Effector CD8-positive, alpha-beta T cell (primary cell): ENCODE measurements at places on chromosomes 4 and X.

- DNase-seq: no peak
Observed at GRCh38 chr4:84500386-84501201, 1.5 kb upstream of the NKX6-1 start.

DNA sequence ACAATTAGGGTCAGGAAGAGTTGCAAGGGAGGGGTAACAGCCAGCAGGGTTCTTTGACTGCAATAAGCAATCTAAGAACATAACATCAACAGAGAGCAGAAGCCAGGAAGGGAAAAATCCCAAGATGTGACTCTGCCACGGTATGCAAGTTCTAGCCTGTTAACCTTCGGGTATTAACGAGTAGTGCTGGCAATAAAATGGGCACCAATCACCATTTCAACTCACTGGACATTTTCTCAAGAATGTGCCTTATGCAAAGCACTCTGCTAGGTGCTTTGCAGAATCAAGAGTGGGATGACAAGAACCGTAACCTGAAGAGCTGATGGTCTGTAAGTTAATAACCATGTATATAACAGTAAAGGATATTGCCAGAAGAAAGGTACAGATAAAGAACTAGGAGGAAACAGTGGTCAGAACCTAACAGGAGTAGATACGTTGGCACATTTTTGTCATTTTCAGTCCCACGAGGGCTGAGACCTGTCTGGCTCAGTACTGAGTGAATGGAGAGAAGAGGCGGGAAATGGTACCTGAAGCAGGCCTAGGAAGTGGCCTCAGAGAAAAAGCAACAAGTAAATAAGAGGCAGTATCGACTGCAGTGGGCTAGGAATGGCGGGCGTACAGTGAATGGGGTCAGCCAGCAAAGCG is 2.7 kb downstream of the ELOVL6 start:
- no peak for DNase-seq

DNA sequence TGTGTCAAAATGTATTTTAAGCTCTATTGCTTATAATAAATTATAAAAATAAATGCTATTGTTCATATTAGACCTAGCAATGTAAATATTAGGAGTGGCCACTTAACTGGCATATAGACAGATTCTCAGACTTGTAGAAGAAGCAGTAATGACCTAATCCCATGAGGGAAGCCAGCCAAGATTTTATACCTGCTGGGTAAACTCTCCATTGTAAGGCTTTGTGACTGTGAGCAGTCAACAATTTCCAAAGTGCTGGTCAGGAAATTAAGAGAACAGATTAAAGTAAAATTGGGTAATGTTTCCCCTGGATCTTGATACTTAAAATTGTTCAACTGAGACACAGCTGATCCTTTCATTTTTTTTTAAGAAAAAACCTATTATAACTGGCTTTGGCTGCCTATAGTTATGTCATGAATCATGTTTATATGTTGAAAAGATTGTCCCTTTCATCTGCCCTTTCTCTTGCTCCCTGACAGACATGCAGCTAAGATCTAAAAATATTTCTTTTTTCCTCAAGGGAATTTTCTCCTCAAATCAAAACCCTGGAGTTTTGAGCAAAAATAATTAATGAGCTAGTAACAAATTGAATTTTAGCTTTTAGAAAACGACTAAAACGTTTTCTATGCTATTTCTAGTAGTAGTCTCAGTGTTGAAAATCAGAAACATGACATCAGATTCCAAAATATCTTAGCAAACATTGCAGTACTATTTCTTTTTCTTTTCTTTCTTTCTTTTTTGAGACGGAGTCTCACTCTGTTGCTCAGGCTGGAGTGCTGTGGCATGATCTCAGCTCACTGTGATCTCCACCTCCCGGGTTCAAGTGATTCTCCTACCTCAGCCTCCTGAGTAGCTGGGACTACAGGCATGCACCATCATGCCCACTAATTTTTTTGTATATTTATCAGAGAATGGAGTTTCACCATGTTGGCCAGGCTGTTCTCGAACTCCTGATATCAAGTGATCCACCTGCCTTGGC is 77.9 kb downstream of the ADGRL3 start:
- DNase-seq: no peak

- DNase-seq: no peak
Observed at GRCh38 chr4:78310007-78310739, 241.4 kb upstream of the ANXA3 start.

DNA sequence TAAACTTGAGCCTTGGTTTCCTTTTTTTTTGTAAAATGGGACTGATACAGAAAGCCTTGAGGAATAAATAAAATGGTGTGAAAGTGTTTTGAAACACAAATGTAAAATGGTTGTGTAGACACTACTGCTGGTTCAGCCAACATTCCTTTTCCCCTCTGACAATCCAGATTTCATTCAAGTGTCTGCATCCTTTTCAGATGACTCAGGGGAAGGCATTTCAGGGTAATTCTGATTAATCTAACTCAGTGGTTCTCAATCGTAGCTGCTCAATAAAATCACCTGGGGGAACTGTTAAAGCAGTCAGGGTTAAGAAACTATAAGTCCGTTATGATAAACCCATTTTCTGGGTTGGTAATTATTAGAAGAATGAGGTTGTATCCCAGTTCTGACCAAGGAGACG is 4.6 kb downstream of the ARHGAP10 start:
- DNase-seq: no peak

- DNase-seq: no peak
Observed at GRCh38 chrX:151935358-151935757, 22.7 kb downstream of the MAGEA4 start.

DNA sequence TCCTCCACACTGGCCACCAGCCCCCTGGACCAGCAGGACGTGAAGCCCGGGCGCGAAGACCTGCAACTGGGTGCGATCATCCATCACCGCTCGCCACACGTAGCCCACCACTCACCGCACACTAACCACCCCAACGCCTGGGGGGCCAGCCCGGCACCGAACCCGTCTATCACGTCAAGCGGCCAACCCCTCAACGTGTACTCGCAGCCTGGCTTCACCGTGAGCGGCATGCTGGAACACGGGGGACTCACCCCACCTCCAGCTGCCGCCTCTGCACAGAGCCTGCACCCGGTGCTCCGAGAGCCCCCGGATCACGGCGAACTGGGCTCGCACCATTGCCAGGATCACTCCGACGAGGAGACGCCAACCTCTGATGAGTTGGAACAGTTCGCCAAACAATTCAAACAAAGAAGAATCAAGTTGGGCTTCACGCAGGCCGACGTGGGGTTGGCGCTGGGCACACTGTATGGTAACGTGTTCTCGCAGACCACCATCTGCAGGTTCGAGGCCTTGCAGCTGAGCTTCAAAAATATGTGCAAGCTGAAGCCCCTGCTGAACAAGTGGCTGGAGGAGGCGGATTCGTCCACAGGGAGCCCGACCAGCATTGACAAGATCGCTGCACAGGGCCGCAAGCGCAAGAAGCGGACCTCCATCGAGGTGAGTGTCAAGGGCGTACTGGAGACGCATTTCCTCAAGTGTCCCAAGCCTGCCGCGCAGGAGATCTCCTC is 600 bp downstream of the POU3F4 start:
- no peak for DNase-seq

- DNase-seq: no peak
Observed at GRCh38 chr4:69689599-69689998, 36.6 kb upstream of the UGT2A1 start.
